Stimulated activated CD4-positive, alpha-beta T cell treated with anti-CD3 and anti-CD28 coated beads, Interleukin-2, amount 100 ng/mL, for 24 hours (primary cell): ENCODE measurements at places on chromosomes 7 and 10.
A peak's percentile ranks its signal among the peaks of the same experiment; 100 is the strongest.

GRCh38 chr10:95487994-95488393 lies 73.2 kb downstream of the SORBS1 start:
- no peak for DNase-seq

DNA sequence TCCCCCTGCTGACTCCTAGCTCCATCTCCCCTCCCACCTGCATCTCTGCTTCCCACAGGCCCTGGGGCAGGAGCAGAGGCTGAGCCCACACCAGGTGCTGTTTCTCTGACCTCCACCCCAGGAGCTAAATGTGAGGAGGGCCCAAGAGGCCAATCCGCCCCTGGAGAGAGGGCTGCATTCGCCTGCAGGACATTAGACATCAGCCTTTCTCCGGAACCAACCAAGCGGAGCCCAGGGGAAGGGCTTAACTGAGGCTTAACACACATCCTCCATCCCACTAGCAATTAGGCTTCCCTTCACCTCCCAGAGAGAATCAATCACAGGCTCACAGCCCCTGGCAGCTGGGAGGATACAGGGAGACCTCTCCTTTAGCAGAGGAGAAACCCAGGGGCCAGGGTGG lies 50.5 kb downstream of the SH3PXD2A start:
- DNase-seq: no peak

GRCh38 chr10:43403911-43404703 lies 4.9 kb downstream of the HNRNPF start:
- no peak for DNase-seq

DNA sequence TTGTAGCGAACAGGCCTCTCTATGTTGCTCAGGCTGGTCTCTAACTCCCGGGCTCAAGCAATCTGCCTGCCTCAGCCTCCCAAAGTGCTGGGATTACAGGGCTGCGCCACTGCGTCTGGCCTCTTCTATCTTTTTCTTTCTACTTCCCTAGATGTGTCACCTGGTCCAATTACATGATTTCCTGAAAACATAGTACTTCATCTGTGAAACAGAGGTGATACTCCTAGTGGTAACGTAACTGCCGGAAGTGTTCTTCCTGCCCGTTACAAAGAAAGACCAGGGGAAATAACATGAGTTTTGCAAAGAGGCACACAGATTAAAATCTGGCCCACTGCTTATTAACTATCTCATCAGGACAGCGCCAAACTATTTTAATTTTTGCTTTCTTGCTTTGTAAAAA lies 18.4 kb upstream of the HGF start:
- DNase-seq: no peak

- no peak for DNase-seq
Observed at GRCh38 chr7:135361788-135362187, 128.2 kb downstream of the STRA8 start.

- DNase-seq: no peak
Observed at GRCh38 chr10:43069211-43069515, 7.7 kb upstream of the RET start.

DNA sequence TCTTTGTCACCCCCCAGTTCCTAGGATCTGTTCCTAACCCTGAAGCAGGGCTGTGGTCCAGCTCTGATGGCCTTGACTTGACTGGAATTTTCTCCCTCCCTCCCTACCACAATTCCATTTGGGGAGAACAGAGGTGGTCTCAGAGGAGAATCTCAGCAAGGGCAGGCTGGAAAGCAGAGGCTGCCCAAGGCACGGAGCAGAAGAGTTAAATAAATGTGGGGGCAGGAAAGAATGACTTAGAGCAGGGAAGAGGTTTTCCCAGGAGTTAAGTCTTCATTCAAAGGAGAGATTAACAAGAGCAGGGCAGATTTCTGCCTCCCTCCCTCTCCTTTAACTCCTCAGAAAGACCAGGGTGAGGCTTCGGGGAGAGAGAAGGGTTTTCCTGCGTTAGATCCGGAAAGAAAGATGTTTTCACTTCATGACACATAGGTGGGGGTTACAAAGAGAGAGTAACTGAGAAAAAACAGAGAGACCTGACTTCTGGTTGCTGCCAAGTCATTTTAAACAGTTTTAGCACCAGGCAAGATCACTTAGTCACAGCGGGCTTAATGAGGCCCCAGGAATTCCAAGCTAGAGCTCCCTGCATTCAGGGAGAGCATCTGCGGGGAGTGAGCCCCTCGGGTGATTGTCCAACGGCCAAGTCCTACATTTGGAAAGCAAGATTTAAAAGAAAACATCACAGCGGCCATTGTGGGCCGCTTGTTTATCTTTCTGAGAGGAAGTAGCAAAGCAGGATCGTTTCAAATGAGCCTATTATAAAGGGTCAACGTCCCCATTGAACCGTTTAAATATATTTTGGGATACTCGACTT lies 78.7 kb downstream of the ARHGAP22 start:
- no peak for DNase-seq

GRCh38 chr10:51744235-51745000 lies 45.0 kb upstream of the CSTF2T start:
- DNase-seq: no peak

DNA sequence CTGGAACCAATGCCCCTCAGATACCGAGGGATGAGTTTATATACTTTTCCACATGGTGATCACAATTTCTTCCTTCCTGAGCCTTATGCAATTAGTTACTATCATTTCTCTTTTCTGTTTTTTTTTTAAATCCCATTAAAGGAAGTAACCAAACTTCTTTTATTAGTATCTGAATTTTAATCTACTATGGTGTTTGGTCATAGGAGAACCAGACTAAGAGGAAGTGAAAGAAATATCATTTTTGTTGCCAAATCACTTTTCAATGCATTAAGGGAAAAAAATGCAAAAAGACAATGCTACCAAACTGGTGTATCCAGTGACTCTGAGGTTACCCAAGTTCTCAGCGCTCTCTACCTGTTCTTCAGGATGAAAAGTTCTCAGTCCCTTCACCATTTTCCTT lies 167.7 kb downstream of the NXPH1 start:
- no peak for DNase-seq

GRCh38 chr10:30114881-30115625 lies 55.7 kb upstream of the JCAD start:
- no peak for DNase-seq

DNA sequence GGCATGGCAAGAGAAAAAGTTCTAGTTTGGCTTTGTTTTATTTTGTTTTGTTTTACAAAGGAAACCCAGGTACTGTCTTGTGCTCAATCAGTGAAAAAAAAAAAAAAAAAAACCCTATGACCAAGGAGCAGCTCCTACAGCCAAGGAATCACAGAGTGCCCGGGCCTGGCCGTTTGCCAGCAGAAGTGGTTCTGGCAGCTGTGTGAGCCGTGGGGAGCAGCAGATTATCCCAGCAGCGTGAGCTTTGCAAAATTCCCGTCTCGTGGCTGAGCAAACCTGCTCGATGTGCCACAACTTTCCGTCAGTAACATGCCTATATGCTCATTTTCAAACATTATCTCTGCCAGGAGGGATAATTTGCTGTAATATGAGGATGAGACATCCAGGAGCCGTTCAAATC lies 293.7 kb downstream of the POU6F2 start:
- no peak for DNase-seq

DNA sequence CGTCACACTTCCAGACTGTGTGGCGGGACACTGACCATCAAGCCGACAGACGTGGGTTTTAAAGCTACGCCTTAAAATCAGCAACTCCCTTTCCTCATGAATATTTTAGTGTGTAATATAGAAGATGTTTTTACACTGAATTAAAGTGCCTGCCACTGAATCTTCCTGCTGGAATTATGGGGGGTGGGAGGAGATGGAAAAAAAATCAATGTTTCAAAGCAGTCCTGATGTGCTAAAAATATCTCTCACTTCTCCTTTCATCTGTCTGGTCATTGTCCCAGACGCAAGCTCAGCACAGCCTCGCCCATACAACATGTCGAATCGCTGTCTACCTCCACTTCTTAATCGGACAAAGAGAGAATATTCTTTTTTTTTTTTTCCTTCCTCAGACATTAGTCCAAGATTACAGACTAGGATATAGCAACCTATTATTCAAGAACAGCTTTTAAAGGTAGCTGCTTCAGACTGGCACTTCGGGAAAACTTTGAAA lies 165.1 kb upstream of the KLF14 start:
- DNase-seq: no peak

DNA sequence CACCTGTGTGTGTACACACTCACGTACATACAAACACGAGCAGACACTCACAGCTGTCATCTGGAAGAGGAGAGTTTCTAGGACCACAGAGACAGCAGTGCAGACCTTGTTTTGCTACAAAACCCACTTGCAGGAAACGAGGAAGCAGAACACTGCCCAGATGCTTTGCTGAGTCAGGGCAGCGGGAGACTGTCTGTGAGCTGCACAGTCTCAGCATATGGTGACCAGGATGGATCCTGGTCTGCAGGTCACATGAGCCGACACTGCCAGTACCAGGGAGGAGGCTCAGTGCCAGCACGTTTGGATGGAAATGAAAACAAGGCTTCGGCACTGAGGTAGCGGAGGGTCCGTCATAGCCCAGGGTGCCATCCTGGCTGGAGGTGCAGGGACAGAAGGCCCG lies 117.6 kb upstream of the DPP6 start:
- no peak for DNase-seq

DNA sequence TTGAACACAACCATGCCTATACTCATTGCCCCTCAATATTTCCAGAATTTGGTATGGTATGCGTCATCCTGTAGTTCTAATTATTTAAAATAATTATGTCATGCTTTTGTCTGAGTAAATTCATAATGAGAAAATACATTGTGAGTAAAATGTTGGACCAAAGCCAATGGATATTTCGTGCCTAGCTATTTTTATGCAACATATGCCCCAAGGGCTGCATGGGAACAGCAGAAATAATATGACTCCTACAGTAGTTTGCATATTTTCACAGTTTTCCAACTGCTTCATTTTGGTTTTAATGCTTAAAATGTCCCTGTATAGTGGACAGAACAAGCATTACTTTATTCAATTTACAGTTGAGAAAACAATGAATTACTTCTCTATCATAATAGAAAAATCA lies 1115.6 kb upstream of the GHITM start:
- no peak for DNase-seq

DNA sequence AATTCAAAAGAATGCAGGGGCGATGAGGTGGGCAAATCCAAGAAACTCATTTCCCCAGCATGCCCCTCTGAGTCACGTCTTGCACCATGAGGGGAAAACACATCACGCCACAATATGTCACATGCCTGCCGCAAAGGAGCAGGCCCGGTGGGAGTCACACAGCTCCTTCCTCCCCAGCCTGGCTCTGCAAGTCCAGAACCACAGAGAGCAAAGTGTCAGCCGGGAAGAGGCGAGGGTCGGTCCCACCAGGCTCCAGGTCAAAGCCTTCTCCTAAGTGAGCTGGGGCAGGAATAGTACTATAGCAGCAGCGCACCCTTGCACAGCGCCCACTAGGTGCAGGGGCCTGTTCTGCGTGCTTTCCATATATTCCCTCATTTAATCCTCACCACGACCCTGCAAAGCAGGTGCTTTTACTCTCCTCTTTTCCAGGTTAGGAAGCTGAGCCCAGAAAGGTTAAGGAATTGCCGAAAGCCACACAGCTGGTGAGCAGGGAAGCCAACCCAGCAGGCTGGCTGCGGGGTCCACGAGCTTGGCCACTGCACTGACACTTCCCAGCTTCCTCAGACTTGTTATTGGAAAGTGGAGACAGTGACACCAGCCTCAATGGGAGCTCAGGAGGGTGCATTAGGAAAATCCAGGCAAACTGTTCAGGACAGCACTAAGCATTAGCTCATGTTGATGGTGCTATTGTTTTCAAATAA lies 94.0 kb upstream of the ZMIZ1 start:
- DNase-seq: peak; percentile 61

DNA sequence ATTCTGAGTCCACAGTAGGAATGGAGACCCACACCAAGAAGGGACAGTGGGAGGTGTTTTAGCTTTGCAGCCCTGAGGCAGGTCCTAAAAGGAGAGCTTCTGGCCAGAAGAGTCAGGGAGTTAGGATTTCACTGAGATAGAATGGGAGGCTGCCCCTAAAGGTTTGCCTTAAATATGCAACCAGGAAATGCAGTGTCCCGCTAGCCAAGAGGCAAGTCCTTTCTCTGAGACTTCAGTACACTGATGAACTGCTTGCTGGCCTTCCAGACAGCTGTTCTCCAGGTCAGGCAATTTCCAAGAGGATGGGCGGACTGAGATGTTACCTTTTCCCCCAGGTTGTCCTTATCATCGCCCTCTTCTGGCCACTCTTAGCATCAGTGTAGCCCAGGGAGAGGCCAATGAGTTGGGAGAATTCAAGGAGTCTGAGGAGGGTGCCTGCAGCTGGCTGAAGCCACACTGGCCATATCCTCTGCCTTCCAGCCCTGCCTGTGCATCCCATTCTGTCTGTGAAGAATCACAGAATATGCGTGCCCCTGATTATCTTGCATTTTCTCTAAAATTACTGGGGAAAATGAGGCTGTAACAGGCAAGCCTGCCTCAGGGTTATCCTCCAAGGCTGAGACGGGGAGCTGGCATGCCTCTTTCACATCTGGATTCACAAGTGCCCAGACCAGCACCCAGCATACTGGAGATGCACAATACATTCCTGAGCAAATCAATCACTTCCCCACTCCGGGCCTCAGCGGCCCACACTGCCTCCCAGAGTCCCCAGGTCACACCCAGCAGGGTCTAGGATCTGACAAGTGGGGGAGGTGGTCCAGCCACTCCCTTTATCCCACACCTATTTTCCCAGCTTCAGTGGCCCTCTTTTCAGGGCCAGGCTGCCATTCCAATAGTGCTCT lies 2.4 kb downstream of the TLL2 start:
- DNase-seq: peak; percentile 24

GRCh38 chr7:44434201-44434600 lies 56.3 kb downstream of the NUDCD3 start:
- DNase-seq: no peak

GRCh38 chr7:149733131-149733923 lies 40.1 kb downstream of the ZNF467 start:
- DNase-seq: no peak

DNA sequence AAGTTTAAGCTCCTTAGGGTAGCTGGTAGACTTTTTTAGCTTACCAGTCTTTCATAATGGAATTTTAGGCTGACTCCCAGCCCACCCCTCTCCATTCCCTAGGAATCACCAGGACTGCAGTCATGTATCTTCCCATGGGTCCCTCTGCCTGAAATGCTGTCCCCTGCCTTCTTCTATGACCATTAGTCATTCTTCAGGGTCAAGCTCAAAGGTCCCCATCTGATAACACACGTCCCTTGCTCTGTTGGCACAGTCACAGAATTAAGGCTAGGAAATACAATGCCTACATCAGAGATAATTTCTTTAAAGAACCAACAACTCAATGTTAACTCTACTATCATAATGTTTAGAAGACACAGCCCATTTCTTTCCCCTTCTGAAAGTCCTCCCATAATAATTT lies 140.6 kb downstream of the RAPGEF5 start:
- DNase-seq: no peak
